Endothelial cell (in vitro differentiated cells): ENCODE measurements at places on chromosomes 7 and 10.

DNA sequence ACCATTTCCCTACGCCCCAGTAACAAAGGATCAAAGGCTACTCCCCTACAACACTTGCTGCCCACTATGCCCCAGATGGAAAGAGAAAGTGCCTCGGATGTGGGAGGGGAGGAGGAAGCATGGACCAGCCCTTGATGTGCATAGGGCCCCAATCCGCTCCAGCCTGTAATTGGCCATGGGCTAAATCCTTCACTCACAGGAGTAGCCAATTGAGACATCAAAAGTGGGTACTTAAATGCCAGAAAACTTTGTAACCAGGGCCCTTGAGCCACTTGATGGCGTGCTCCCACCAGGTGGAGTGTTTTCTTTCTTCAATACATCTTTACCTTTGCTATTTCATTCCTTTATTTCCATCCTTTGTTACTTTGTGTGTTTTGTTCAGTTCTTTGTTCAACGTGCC is 500.5 kb upstream of the LRRN3 start:
- no peak overlapping the region for H3K4me3 ChIP-seq
- peaks cover 19% of the 10 kb centered on the region for H3K4me1 ChIP-seq
- no peak overlapping the region for H3K27ac ChIP-seq
- peaks cover 4% of the 10 kb centered on the region for H3K36me3 ChIP-seq
- DNase-seq, result no peak
- no peaks in the 10 kb centered on the region for H3K27me3 ChIP-seq

GRCh38 chr7:119514326-119514725 is 758.6 kb upstream of the KCND2 start:
- no peaks in the 10 kb centered on the region for H3K36me3 ChIP-seq
- no peak for DNase-seq
- no peak overlapping the region for H3K4me3 ChIP-seq

GRCh38 chr7:128022631-128023532 is 8.4 kb downstream of the LRRC4 start:
- DNase-seq, result no peak
- peak overlapping the region; percentile 81 for H3K27ac ChIP-seq
- H3K27me3 ChIP-seq, result peaks cover 29% of the 10 kb centered on the region
- peaks cover 70% of the 10 kb centered on the region for H3K36me3 ChIP-seq
- peak overlapping the region; percentile 68 for H3K4me3 ChIP-seq

DNA sequence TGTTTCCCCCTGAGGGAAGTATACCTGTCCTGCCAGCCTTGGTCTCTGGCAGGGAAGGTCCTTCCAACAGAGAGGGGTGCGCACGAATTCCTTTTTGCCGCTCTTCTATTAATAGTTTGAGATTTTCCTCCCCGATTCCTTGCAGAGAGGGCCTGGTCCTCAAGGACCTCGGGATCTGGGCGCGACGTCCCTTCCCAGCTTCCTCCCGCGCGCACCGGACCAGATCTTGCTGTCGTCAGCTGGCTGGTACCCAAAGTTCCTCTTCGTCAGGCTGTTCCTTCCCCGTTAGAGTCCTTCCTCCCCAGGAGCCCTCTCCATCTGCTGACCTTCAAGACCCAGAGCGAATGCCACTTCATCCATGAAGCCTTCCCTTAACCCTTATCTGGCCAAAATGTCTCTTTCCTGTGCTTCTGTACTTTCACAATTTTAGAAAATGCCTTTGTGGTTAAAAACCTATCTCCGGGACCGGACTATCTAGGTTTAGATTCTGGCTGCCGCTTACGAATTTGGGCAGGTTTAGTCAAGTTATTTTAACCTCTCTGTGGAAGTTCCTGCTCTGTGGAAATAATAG is 851 bp upstream of the GOT1 start:
- peaks cover 21% of the 10 kb centered on the region for H3K4me1 ChIP-seq
- no peaks in the 10 kb centered on the region for H3K27me3 ChIP-seq
- peak; percentile 35 for DNase-seq
- H3K4me3 ChIP-seq, result peak overlapping the region; percentile 97

DNA sequence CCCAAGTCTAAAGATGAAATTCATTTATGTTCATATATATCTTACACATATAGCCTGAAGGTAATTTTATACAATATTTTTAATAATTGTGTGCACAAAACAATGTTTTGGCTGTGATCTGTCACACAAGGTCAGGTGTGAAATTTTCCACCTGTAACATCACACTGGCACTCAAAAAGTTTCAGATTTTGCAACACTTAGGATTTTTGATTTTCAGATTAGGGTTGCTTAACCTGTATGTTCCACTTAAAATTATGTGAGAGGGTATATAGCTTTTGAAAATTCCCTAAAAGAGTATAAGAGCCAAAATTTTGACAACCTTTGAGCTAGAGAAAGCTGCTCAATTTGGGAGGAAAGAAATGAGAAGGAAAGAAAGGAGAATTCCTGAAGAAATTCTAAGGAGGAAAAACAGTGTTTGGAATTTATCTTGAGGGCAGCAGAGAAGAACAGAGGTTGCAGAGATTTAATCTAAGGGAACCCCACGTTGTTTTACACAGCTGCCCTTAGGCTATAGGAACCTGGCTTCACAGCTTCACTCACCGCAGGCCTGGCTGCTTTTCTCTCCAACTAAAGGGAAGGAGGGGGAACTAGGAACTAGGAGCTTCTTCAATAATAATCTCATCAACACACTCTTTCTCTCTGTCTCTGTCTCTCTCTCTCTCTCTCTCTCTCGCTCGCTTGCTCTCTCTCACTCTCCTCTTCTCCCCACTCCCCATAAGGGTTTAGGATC is 8.5 kb downstream of the VOPP1 start:
- no peak overlapping the region for H3K27ac ChIP-seq
- no peak for DNase-seq
- H3K4me3 ChIP-seq, result no peak overlapping the region
